ENCODE measurements at places on chromosomes 6 and 20.

GRCh38 chr6:7624796-7625710, 35.1 kb downstream of the SNRNP48 start:
- no peak for DNase-seq

GRCh38 chr6:166775180-166775922, 148.3 kb upstream of the RPS6KA2 start:
- DNase-seq: peak; percentile 44

DNA sequence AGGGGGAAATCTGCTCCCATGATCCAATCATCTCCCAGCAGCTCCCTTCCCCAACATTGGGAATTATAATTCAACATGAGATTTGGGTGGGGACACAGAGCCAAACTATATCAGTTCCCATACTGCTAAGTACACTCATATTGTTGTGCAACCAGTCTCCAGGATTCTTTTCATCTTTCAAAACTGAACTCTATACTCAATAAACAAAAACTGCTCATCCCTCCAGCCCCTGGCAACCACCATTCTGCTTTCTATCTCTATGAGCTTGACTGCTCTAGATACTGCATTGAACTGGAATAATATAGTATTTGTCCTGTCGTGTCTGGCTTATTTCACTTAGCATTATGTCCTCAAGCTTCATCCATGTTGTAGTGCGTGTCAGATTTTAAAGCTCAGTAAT, 42.9 kb downstream of the STX11 start:
- no peak for DNase-seq

GRCh38 chr20:52539891-52540290, 348.3 kb upstream of the ZFP64 start:
- DNase-seq: no peak

- no peak for DNase-seq
Observed at GRCh38 chr20:14178528-14178927, 158.9 kb downstream of the FLRT3 start.

DNA sequence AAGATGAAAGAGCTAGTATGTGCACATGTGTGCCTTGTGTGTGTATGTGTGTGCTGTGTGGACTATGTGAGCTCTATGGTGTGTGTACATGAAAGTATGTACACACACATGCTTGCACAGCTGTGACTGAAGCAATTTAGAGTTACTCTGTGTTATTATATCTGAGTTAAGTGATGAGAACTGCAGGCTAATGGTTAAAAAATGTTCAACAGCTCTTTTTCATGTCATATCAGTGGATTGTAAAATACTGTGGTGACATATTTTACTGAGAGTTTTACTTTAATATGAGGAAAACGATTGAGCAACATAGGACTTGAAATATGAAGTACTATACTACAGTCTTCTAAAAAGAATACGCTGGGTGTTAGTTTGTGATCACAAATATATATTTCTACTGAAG, 195.7 kb upstream of the KCNK16 start:
- no peak for DNase-seq

DNA sequence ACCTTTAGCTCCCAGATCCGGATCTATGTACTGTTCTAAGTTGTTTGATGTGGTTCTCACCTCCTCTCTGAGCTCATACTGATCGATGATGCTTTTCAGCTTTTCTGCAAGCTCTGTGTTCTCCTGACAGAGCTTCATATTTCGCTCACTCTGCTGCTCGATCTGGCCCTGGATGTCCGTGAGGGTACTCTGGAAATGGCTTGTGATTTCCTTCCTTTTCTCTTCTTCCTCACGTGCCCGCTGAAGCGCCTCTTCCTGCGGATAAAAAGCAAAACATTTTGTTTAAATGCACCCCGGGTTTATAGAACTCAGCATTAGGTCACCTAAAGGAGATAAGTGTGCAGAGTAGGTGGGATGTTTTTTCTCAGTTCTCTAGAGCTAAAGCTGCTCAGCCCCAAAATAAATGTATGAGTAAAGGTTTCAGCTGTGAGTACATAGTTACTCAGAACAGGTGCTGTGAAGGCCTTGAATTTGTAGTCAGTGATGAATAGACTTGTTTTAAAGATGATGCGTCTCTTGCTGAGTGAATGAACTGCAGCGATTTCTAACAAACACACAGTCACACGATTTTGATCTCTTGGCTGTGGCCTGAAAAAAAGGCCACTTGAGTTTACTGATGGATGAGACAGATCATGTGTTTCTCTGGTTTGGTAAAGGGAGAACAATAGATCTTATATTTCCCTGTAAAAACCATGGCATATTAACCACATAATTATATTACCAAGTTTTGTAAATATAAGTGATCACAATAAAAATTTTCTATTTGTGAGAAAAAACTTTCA, 29.1 kb downstream of the TXLNB start:
- DNase-seq: no peak

DNA sequence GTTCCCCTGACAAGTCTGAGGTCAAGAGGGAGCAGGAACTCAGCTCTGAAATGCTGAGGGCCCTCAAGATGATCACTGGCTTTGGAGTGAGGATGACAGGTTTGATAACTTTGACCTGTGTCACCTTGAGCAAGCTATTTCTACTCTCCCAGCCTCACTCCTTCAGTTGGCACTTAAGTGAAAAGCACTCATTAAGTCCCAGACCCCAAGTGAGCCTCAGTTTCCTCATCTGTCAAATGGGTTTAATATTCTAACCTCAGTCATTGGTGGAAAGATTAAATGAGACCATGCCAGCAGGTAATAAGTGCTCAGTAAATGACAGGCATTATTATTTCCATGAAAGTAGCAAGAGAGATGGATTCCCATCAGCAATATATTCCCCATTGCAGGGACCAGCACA, 14.0 kb downstream of the DEFB132 start:
- no peak for DNase-seq

- DNase-seq: no peak
Observed at GRCh38 chr6:67331304-67331703, 1303.8 kb upstream of the ADGRB3 start.

DNA sequence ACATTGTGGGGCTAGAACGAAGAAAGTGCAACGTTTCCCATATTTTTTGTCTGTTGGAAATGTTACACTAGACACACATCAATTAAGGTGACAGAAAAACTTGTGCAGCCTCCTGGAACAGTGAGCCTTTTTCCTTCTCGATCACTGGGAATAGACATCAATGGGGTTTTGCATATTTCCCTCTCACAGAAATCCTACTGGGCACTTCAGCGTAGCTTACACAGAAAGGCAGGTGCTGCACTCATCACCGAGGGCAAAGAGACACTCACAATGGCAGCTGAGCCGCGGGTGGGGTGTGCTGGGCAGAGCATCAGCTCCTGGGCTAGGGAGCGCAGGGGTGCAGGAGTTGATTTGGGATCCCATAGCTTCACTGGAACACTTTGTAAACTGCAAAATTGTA, 64.5 kb downstream of the THBS2 start:
- no peak for DNase-seq

DNA sequence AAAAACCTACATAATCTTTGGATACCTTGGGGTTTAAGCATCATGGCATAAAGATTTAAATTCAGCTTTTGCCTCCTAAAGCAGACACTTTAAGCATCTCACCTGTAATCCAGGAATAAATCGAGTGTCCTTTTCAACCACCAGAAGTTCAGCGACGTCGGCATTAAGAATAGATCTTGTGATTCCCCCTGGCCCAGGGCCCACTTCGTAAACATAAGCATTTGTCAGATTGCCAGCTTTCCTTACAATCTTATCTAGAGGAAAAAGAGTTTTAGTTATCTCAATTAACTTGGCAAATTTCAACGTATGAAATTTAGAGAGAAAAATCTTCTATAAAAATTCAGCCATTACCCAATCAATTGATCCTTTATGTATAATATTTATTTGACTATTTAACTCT, 3.2 kb downstream of the TFB1M start:
- no peak for DNase-seq

- DNase-seq: no peak
Observed at GRCh38 chr6:7392402-7392801, 2.8 kb downstream of the RIOK1 start.

Measured in AG09319 (cell line).